ENCODE measurements at places on chromosomes 12 and 14.

- DNase-seq, result peak; percentile 99
Measured at GRCh38 chr14:23095196-23096108, at the start of gene C14orf119. Gene C14orf119 (plus strand): TSS chr14:23095505. CDS start chr14:23097659, 2,154 bp downstream.

DNA sequence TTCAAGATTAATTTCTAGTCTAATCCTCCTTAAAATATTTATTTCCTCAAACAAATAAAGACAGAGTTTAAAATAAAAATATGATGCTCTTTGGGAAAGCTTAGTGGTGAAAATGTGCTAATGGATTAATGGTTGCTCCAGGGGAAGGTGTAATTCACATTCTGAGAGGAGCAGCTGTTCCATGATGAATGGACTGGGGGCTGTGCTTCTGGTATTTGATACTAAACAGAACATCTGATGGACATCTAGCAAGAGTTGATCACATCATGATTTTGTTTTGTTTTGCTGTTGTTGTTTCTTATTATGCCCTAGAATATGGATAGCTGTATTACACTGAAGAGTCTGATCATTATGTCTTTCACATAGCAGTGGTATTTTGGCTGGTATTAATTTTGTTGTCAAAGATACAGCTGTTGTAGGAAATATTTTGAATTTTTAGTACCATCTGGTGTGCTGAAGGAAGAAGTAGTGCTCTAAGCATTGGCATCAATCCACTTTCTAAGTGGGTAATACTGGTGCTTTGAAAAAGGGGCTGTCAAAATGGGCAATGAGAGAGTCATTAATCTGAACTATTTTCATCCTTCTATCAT is 296.4 kb downstream of the ADAMTS20 start:
- DNase-seq, result no peak

- no peak for DNase-seq
Measured at GRCh38 chr14:60651086-60651795, 2.0 kb upstream of the SIX1 start.

DNA sequence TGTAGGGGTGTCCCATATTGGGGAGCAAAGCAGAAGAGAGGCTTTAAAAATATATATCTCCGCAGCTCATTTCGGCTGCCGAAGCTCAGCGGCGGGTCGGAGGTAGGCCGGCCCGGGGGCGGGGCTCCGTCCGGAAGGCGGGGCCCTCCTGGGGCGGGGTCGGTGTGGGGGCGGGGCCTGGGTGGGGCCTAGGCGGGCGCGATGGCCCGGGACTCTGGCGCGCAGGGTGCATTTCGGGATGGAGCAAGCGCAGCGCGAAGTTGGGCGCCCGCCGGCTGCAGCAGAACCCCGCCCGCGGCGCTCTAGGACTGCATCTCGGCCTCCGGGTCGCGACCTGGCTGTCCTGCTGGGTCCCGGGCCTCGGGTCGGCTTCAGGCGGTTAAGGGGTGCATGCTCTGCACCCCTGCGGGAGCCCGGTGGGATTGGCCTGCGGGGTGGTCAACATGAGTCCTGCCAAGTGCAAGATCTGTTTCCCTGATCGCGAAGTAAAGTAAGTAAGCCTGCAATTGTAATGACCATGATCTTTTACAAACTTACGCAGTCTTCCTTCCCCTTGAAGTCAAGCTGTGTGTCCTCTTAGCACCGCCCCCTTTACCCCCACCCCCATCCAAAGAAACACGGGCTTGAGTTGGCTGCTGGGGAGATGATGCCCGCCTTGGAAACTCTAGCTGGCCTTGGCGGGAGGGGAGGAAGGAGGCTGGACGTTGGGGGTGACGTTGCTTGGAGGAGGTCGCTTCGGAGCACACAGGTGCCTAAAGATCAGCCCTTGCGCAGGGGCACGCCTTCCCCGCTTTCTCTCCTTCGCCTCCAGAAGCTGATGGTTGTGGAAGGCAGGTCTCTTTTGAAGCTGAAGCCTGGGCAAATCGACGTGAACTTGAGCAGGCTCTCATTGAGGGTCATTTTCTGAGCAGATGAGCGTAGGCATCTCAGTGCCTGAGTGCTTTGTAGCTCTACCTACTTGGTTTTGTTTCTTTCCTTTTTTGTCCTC is 38.4 kb downstream of the ACACB start:
- peak; percentile 91 for DNase-seq

GRCh38 chr12:116400636-116401372 is 123.3 kb upstream of the MED13L start:
- no peak for DNase-seq

DNA sequence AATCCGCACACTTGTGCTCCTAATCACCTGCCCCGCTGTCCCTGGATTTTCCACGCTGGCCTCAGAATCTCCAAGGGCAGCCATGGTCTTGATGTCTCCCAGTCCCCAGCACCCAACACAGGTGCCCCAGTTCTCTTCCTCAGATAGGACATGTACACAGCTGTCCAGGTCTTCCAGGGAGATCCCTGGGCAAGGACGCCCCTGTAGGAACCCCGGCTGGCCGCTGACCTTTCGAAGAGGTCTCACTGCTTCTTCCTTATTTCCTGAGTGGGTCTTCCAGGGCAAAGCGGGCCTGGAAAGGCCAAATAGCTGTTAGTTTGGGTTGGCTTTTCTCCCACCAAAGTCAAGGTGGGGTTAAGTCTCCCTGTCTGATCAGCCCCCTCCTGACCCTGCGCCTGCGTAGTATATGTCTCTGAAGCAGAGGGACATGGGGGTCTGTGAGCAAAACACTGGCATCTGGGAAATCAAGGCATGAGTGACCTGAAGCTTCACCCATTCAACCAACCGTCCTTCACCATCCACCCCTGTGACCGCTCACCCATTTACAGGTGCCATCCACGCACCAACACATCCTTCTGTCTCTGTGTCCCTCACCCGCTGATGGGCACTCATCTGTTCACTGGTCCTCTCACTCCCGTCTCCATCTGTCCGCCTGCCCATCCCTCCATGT is 4.6 kb downstream of the BEGAIN start:
- peak; percentile 7 for DNase-seq

DNA sequence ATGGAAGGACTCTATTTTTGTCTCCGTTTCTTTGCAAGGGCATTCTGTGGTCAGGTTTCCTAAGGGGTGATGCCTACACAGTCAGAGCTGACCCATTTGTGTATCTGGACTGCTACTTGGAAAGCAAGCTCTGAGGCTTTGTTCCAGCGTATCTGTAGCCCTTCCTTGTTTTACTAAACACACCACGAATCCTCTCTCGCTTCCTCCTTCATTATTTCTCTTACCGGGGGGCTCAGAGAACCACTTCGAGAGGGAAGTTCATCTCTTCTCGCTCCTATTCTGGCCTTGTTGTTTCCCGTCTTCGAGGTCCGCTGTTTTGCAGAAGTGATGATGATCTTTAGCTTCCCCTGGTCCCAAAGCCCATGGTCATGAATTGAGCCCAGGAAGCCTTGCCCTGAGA is 164.7 kb downstream of the SSPN start:
- no peak for DNase-seq

GRCh38 chr12:55845785-55846496 is 3.2 kb upstream of the MMP19 start:
- DNase-seq, result no peak

- DNase-seq, result no peak
Measured at GRCh38 chr12:46387670-46388069, 15.1 kb upstream of the SLC38A2 start.

DNA sequence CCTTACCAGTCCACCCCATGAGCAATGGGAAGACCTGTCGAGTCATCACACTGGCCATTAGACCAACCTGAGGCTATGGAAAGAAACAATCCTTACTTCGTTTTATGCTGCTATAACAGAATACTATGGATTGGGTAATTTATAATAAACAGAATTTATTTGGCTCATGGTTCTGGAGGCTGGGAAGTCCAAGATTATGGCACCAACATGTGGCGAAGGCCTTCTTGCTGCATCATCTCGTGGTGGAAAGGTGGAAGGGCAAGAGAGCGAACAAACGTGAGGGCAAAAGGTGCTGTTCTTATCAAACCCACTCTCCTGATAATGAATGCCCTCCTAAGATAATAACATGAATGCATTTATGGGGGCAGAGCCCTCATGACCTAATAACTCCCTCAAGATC is 9.6 kb upstream of the SPTB start:
- no peak for DNase-seq

GRCh38 chr12:93198086-93198485 is 179.6 kb upstream of the NUDT4 start:
- no peak for DNase-seq

DNA sequence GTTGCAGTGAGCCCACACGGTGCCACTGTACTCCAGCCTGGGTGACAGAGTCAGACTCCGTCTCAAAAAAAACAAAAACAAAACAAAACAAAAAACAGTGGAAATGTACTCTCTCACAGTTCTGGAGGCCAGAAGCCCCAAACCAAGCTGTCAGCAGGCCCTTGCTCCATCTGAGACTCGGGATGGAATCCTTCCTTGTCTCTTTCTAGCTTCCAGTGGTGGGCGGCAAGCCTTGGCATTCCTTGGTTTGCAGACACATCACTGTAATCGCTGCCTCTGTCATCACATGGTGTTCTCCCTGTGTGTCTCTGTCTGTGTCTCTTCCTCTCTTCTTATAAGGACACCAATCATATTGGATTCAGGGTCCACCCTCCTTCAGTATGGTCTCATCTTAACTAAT is 6.4 kb downstream of the TNS2 start:
- DNase-seq, result no peak

GRCh38 chr14:74579447-74580274 is 32.4 kb downstream of the LTBP2 start:
- DNase-seq, result no peak

- no peak for DNase-seq
Measured at GRCh38 chr12:91824991-91825390, 320.7 kb downstream of the BTG1 start.

GRCh38 chr14:53516261-53516774 is 363.2 kb upstream of the DDHD1 start:
- no peak for DNase-seq

GRCh38 chr12:22256041-22256441 is 78.5 kb downstream of the ST8SIA1 start:
- no peak for DNase-seq

GRCh38 chr12:62878211-62878610 is 56.7 kb downstream of the PPM1H start:
- DNase-seq, result no peak

DNA sequence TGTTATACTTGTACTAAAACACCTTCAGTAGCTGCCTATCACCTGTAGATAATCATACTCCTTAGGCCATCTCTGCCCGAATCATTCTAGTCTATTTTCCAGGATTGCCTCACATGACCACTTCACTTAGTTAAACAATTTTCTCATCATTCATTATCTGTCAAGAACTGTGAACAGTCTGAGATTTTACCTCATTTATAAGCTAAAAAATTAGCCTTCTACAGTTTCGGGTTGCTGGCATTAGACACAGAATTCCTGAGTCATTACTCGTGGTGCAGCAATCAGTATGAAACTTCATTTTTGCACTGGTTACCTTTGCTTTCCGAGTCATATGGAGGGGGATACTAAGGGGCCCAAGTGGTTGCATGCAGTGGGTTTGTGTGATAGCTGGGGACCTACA is 57.6 kb upstream of the OTOGL start:
- DNase-seq, result no peak

- no peak for DNase-seq
Measured at GRCh38 chr12:104764225-104765091, 193.6 kb downstream of the SLC41A2 start.

GRCh38 chr12:1580526-1580925 is 13.9 kb downstream of the FBXL14 start:
- DNase-seq, result no peak

Measured in right forelimb (tissue), 1 donor.